ENCODE measurements at places on chromosomes 1 and 21.

GRCh38 chr1:231512147-231512698 is 16.2 kb upstream of the TSNAX start:
- no peak for DNase-seq

GRCh38 chr1:1117469-1117831 is 1.6 kb upstream of the C1orf159 start:
- no peak for DNase-seq

GRCh38 chr1:222370913-222371675 is 176.8 kb downstream of the HHIPL2 start:
- DNase-seq, result no peak

GRCh38 chr1:162372159-162373071 is 4.2 kb downstream of the SPATA46 start:
- no peak for DNase-seq

GRCh38 chr21:15875286-15875685 is 145.5 kb downstream of the USP25 start:
- DNase-seq, result no peak

- DNase-seq, result no peak
Observed at GRCh38 chr1:212413902-212414327, 771 bp downstream of the PACC1 start.

All from caudate nucleus (tissue), 63 donors.